ENCODE measurements at places on chromosomes 7 and 10. TPM values are rescaled to one million over a fixed set of nuclear protein-coding genes. Genes with fewer than 3 reads are reported as not detected.

The GRIFIN gene
- not detected for total RNA-seq

The PIK3AP1 gene
- total RNA-seq: 5.4 TPM

GRCh38 chr10:61900829-61901792 is at the start of gene ARID5B:
TSS of gene ARID5B (plus strand) at chr10:61901699. CDS start at chr10:61901710, 11 bp downstream.
- no peaks in the 10 kb centered on the region for H3K36me3 ChIP-seq
- peaks cover 73% of the 10 kb centered on the region for H3K4me1 ChIP-seq
- no peak for DNase-seq
- H3K4me3 ChIP-seq: peak within 1 kb of the TSS; percentile 82

DNA sequence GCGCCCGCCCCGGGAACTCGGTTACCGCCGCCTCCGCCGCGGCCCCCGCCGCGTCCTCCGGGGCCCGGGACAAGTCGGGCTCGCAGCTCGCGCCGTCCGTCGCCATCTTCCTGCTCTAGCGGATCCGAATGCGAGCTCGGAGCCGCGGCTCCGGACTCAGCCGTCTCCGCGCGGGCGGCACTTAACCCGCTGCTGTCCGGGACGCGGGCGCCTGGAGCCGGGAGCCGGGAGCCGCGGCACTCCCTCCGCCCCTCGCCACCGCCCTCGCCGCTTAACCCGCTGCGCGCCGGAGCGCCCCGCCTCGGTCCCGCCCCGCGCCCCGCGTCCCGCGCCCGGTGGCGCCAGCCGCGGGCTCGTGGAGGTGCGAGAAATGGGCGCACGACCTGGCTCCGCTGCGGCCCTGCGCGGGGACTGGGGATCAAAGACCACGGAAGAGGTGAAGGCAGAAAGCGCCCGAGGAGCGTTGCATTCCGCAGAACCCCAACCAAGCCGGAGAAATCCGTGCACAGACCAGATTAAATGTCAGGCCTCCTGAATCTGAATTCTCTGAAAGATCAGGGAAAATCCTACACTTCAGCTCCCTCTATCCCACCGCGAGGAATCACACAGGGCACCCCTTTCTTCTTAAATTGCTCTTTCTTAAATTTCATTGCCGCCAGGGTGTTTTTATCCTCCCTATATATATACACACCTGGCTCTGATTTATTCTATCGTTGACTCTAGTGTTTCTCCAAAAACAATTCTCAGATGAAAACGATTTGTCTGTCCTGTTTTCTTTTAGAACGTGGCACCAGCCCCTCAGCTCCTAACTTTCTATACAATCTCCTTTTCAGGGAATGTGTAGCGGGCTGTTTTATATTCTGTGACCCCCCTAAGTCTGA is at the start of gene CTTNBP2:
Gene CTTNBP2 (minus strand): TSS at position 132 of the 881 bp plus-strand sequence. CDS start 26 bp downstream, at position 106.
- DNase-seq: peak; percentile 63
- H3K4me1 ChIP-seq: peaks cover 22% of the 10 kb centered on the region
- H3K27me3 ChIP-seq: peaks cover 28% of the 10 kb centered on the region
- H3K36me3 ChIP-seq: no peaks in the 10 kb centered on the region
- peak within 1 kb of the TSS; percentile 93 for H3K4me3 ChIP-seq

DNA sequence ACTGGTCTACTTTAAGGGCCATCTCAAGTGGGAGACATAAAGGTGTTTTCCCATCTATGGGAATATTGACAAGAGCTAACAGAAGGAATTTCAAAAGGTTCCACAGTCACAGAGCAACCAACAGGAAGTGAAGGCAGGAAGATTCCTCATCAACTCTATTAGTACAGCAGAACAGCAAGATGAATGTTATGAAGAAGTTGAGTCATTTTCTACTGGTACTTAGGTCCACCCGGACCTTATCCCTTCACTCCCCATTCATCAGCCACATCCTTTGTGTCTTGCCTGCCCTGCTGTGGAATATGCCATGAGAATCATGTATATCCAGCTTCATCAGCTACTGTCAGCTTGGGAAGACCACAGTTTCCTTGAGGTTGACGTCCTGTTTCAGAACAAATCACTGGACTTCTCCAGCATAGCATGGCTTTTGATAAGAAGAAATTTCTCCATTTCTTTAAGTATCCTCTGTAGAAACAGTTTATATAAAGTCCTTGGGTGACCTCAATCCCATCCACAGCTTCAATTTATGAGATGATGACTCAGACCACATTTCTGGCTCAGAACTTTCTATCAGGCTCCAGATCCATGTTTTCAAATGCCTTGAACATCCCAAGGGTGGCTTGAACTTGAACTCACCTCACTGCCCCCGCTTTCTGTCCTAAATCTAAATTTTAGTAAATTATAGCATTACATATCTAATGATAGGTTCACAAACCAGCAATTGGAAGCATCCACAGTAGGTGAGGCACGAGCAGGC is 84.9 kb upstream of the AGK start:
- H3K27me3 ChIP-seq: no peaks in the 10 kb centered on the region
- H3K27ac ChIP-seq: no peak overlapping the region
- no peak for DNase-seq
- peaks cover 32% of the 10 kb centered on the region for H3K4me1 ChIP-seq
